ENCODE measurements at places on chromosomes 6 and 20.
A peak's percentile ranks its signal among the peaks of the same experiment; 100 is the strongest.

DNA sequence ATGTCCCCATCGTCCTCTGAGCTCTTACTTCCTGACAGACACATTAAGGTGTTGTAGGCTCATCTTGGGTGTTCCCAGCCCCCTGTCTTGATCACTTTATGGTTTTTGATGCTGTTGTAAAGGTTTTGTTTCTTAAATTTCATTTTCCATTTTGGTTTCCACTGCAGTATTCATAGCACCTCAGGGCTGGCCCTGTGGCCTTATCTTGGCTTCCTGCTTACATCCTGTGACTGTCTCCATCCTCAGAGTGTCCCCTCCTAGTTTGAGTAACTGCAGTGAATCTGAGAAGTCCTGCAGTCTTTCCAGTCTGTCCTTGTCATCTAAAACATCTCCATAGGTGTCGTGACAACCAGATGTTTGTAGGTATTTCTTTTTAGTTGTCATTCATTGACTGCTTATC is 50.9 kb downstream of the JARID2 start:
- DNase-seq: no peak
- H3K27me3 ChIP-seq: no peaks in the 10 kb centered on the region
- H3K36me3 ChIP-seq: no peaks in the 10 kb centered on the region
- H3K4me1 ChIP-seq: peaks cover 12% of the 10 kb centered on the region
- H3K27ac ChIP-seq: no peak overlapping the region

DNA sequence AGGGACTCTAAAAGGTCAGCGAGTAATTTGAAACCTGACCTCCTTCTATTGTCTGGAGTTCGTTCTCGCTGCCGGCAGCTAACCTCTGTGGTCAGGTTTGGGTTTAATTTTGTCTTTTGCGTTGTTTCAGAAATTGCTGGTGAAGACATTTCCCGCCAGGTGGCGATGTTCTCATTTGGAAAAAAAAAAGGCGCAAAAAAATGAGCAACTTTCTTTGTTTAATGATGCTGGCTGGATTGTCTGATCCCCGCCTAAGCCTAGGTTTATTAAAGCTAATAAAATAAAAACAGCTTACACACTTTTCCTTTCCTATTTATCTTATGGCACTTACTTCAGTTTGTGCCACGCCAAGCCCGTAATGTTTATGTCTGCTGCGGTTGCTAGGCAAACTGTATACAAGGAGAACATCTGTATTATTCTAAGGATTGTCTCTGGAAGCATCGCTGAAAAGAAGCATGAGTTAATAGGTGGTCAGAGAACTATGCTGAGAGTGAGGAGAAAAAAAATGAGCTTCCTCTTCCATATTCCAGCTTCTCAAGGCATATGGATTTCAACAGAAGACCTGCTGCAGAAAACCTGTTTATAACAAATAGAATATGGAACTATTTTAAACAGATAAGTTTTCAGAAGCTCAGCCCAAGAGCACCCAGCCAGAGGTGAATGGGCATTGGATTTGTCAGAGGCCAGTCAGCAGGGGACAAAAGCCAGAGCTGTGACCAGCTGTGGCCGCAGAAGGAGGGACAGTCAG is 205.7 kb downstream of the DOK5 start:
- H3K27me3 ChIP-seq: no peaks in the 10 kb centered on the region
- H3K36me3 ChIP-seq: no peaks in the 10 kb centered on the region
- H3K4me1 ChIP-seq: no peaks in the 10 kb centered on the region
- peak; percentile 24 for DNase-seq

GRCh38 chr6:141541581-141542324 is 591.0 kb upstream of the GJE1 start:
- no peak overlapping the region for H3K27ac ChIP-seq
- no peaks in the 10 kb centered on the region for H3K36me3 ChIP-seq
- H3K4me3 ChIP-seq: no peak overlapping the region
- DNase-seq: no peak
- no peaks in the 10 kb centered on the region for H3K4me1 ChIP-seq

GRCh38 chr6:117506907-117507306 is 24.4 kb downstream of the DCBLD1 start:
- H3K36me3 ChIP-seq: peaks cover 2% of the 10 kb centered on the region
- peak overlapping the region; percentile 28 for H3K27ac ChIP-seq
- peaks cover 5% of the 10 kb centered on the region for H3K4me1 ChIP-seq
- DNase-seq: no peak

DNA sequence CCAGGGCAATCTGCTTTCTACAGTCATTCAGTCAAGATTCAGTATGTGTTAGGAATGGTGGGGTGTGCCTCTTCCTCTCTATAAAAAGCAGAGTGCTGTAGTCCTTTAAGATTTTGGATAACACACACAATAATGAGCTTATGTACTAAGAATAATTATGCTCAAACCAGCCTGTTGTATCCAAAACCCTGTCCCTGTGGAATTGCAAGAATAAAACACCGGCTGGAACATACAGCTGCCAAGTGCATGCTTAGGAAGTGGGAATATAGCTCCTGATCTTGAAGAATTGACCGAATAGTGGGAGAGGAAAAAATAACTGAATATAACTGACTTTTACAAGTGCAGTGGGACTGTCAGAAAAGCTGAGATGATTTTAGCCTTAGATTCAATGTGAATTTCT is 979 bp upstream of the MOCS1 start:
- no peaks in the 10 kb centered on the region for H3K36me3 ChIP-seq
- H3K4me1 ChIP-seq: peaks cover 4% of the 10 kb centered on the region
- no peak overlapping the region for H3K27ac ChIP-seq
- H3K27me3 ChIP-seq: no peaks in the 10 kb centered on the region

GRCh38 chr6:141548966-141549365 is 583.8 kb upstream of the GJE1 start:
- H3K4me1 ChIP-seq: no peaks in the 10 kb centered on the region
- no peak overlapping the region for H3K4me3 ChIP-seq
- H3K36me3 ChIP-seq: no peaks in the 10 kb centered on the region
- DNase-seq: no peak
- no peaks in the 10 kb centered on the region for H3K27me3 ChIP-seq
- H3K27ac ChIP-seq: no peak overlapping the region

DNA sequence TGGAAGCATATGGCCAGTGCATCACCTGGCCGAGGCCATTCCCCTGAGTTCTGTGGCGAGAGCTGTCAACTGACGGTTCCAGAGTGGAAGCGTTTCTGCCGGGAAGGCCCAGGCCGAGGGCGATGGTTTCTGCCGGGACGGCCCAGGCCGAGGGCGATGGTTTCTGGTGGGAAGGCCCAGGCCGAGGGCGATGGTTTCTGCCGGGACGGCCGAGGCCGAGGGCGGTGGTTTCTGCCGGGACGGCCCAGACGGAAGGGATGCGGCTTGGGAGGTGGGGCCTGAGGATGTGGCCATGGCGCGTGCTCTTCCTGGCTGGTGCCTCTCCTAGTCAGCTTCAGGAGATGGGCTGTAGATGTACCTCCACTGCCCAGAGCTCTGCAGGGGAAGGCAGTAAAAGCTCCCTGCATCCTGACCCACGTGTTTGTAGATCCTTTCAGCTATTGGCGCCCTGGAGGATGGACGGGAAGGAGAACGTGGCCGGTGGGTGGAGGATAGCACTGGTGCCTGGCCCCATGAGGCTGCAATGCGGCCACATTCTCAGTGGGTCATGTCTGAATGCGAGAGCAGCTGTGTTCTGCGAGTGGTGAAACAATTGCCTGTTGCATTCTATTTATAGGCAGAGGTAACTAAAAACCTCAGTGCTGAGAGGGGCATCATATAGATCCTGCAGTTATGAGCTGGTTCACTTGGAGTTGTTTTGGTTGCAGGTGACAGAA is 12.8 kb downstream of the TPD52L2 start:
- no peak for DNase-seq
- H3K4me1 ChIP-seq: no peaks in the 10 kb centered on the region
- H3K27ac ChIP-seq: no peak overlapping the region
- H3K27me3 ChIP-seq: no peaks in the 10 kb centered on the region
- H3K36me3 ChIP-seq: peaks cover 78% of the 10 kb centered on the region
- H3K4me3 ChIP-seq: no peak overlapping the region

- no peaks in the 10 kb centered on the region for H3K36me3 ChIP-seq
- no peak for DNase-seq
- no peak overlapping the region for H3K27ac ChIP-seq
- no peak overlapping the region for H3K4me3 ChIP-seq
Observed at GRCh38 chr6:50925981-50926380, 107.3 kb downstream of the TFAP2B start.

DNA sequence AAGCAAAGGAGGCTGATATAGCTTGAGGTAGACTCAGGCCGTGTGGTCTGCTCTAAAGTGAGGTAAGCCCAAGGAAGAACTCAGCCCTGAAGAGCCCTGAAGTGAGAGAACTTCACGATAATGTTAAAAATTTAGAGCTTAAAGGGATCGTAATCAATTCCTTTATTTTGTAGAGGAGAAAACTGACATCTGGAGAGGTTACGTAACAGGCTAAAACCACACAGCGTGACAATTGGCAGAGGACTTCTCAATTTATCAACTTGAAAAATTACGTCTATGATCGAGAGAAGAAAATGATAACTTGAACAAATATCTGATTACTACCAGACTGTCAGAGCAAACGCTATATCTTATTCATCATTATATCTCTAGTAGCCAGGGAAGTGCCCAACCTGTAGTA is 121.8 kb upstream of the FOXO3 start:
- H3K4me1 ChIP-seq: no peaks in the 10 kb centered on the region
- H3K36me3 ChIP-seq: no peaks in the 10 kb centered on the region
- H3K4me3 ChIP-seq: no peak overlapping the region

GRCh38 chr20:33477386-33478234 is 12.3 kb upstream of the CBFA2T2 start:
- no peaks in the 10 kb centered on the region for H3K27me3 ChIP-seq
- H3K4me3 ChIP-seq: no peak overlapping the region
- H3K36me3 ChIP-seq: no peaks in the 10 kb centered on the region
- no peaks in the 10 kb centered on the region for H3K4me1 ChIP-seq

- no peak overlapping the region for H3K4me3 ChIP-seq
- H3K27me3 ChIP-seq: no peaks in the 10 kb centered on the region
- H3K36me3 ChIP-seq: peaks cover 2% of the 10 kb centered on the region
- no peak overlapping the region for H3K27ac ChIP-seq
- no peaks in the 10 kb centered on the region for H3K4me1 ChIP-seq
Observed at GRCh38 chr20:20480689-20481088, 112.8 kb downstream of the INSM1 start.

GRCh38 chr6:44203955-44204354 is 12.8 kb upstream of the MYMX start:
- H3K4me1 ChIP-seq: peaks cover 33% of the 10 kb centered on the region
- DNase-seq: peak; percentile 93
- H3K27me3 ChIP-seq: no peaks in the 10 kb centered on the region
- no peaks in the 10 kb centered on the region for H3K36me3 ChIP-seq

GRCh38 chr6:16305246-16305725 is 66.9 kb downstream of the GMPR start:
- no peak overlapping the region for H3K4me3 ChIP-seq
- H3K4me1 ChIP-seq: peaks cover 2% of the 10 kb centered on the region
- H3K27ac ChIP-seq: no peak overlapping the region
- H3K27me3 ChIP-seq: no peaks in the 10 kb centered on the region

DNA sequence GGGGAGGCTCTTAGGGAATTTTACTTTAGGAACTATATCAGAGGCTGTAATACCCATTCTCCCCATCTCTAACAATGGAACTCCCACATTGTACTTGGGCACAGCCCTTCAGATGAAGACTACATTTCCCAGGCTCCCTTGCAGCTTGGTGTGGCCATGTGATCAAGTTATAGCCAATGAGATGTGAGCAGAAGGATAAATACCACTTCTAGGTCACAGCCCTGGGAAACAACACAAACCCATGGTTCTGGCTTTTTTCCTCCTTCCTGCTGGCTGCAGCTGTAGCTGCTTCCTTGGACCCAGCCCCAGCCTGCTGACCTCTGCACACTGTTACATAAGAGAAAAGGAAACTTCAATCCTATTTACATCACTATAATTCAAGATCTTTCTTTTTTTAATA is 445.9 kb upstream of the JARID2 start:
- H3K27ac ChIP-seq: no peak overlapping the region
- H3K27me3 ChIP-seq: no peaks in the 10 kb centered on the region
- peaks cover 3% of the 10 kb centered on the region for H3K4me1 ChIP-seq

GRCh38 chr6:90080876-90081481 is 186.7 kb downstream of the GJA10 start:
- H3K4me3 ChIP-seq: no peak overlapping the region
- no peak overlapping the region for H3K27ac ChIP-seq
- no peak for DNase-seq

DNA sequence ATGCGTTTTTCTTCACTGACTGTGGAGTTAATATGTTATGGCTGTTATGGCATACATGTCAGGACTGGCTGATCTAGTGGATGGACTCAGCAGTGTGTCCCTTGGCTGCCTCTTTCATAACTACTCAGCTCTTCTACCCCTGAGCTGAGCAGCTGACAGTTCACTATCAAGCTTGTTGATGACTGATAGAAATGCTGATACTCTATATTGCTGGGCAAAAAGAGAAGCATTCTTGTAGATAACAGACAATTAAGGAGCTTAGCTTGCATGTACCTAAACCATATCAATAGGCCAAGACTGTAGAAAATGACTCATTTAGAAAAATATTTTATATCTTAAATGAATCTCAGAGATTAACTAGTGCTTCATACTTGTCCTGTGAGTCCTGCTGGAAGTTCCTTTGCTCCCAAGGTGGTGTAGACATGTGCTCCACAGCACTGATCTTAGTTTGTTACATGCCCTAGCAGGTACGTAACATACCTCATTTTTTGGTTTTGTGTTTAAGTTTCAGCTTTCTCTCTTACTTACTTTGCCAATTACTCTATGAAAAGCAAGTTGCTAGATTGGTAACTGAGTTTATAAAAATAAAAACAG is 236.9 kb downstream of the GMDS start:
- no peaks in the 10 kb centered on the region for H3K36me3 ChIP-seq
- no peaks in the 10 kb centered on the region for H3K27me3 ChIP-seq
- peak; percentile 82 for DNase-seq
- no peaks in the 10 kb centered on the region for H3K4me1 ChIP-seq
- H3K27ac ChIP-seq: no peak overlapping the region

DNA sequence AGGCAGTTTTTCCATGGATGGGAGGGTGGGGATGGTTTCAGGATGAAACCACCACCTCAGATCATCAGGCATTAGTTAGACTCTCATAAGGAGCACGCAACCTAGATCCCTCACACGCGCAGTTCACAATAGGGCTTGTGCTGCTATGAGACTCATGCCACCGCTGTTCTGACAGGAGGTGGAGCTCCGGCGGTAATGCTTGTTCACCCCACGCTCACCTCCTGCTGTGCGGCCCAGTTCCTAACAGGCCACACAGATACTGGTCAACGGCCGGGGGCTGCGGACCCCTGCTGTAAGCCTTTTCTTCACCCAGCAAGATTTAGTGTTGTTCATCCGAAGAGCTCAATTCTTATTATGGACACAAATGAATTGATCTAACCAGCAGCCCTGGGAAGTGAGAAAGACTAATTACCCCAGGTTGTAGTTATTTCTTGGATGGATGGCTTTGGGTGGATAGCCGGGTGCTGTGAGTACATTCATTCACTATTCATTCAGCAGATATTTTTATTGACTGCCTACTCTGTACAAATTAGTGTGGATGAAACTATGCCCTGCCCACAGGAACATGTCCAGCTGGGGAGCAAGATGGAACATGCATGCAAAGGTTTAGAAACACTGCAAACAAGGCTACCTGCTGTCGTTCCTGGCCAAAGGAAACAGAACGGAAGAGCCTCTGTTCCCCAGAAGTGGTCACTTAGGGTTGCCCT is 57.2 kb downstream of the RIOK1 start:
- H3K27me3 ChIP-seq: no peaks in the 10 kb centered on the region
- no peak overlapping the region for H3K27ac ChIP-seq
- H3K4me3 ChIP-seq: no peak overlapping the region
- H3K36me3 ChIP-seq: no peaks in the 10 kb centered on the region
- DNase-seq: no peak

Data from trophoblast cell (in vitro differentiated cells and primary cell).